ENCODE measurements at places on chromosomes 16 and 17.

DNA sequence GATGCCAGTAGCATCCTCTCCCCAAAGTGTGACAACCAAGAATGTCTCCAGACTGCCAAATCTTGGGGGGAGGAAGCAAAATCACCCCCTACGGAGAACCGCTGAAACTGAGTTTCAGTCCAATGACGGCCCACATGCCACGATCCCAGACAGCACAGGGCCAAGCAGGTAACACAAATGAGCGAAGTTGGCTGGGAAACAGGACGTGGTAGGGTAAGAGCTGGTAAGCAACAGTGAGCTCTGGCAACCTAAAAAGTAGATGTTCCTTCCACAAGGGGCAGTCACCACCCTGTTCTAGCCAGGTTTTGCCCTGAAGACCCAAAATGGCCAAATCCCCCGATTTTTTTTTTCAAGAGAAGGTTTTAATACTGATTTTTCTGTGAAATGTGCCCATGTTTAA lies 25.4 kb downstream of the ZFHX3 start:
- no peak for DNase-seq

DNA sequence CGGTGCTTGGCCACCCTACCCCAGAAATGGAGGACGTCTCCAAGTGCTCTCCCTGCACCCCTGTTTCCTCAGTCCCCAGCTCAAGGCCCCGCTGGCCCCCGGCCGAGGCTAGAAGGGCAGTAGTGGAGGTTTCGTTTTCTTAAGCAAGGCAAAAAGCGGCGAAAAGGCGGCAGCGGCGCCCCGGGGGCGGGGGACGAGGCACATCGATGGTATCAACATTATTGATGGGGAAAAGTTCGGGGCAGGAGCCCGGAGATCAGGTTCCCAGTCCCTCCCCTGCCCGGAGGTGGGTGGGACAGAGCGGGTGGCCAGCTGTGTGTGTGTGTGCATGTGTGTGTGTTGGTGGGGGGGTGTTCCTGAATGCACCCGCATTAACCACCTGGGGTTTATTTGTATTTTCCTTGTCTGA lies 4.1 kb upstream of the SALL1 start:
- DNase-seq, result no peak

DNA sequence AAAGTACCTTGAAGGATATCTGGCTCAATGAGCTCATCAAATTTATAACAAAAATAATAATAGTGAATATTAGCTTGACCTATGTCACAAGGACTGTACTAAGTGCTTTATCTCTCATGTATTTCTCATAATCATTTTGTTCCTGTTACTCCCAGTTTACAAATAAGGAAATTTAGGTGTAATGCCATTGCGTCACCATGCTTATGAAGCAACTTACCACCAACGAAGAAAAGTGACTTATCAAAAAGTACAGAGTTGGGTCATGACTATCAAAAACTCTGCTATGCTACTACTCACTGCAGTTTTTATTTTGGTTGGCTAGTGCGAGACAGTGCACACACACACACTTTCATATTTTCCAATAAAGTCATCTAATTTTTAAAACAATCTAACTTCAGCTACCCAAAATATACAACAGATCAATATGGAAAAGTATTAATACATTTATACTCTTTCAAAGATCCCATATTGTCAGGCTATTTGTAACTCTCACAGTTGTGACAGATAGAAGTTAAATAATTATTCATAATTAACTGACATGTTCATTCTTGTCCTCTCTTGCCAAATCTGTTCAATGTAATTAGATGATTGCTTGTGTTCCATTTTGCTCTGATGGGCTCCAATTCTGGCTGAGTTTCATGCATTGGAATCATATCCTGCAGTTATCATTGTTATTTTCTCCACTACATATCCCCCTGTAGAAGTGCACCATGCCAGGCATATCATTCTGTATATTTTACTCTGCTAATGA lies 119.4 kb downstream of the KCNJ2 start:
- peak; percentile 18 for DNase-seq

DNA sequence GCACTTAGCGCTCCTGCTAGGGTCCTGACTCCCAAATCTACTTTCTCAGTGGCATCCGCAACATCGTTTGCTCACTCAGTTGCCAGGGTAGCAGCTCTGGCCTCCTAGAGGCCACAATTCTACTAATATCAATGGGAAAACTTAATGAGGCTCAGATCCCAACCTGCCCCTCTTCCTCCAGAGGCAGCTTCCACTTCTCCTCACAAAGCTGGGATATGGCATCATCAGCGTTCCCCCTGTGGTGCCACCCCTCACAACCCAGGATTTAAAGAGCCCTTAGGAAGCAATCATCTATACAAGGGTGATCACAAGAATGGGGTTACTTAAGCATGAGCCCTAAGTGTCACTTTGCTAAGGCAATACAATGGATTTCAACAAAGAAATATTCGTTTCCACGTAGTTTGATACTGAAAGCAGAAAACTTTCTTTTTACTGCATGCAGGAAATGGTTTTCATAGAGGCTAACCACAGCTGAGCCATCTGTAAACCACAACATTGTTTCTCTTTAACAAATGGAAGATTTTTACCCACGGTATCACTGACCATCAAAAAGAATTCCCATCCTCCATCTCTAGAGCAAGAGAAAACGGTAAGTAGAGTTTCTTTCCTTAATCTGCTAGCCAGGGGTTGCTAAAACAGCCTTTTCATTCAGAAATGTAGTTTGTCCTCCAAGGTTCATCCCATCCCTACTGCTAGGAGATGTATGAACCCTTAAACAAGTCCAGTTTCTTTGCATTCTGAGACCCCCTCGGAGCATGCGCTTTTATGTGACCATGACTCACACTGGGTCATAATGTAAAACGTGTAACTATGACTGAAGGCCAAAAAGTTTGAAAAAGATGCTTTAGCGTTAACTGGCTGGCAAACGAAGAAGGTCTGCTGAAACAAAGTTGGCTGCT lies 68.3 kb upstream of the BCAR1 start:
- DNase-seq, result no peak

GRCh38 chr17:4969047-4969550 lies 1.5 kb upstream of the SPAG7 start:
- no peak for DNase-seq

GRCh38 chr17:1034652-1035210 lies 37.8 kb downstream of the TIMM22 start:
- peak; percentile 87 for DNase-seq

DNA sequence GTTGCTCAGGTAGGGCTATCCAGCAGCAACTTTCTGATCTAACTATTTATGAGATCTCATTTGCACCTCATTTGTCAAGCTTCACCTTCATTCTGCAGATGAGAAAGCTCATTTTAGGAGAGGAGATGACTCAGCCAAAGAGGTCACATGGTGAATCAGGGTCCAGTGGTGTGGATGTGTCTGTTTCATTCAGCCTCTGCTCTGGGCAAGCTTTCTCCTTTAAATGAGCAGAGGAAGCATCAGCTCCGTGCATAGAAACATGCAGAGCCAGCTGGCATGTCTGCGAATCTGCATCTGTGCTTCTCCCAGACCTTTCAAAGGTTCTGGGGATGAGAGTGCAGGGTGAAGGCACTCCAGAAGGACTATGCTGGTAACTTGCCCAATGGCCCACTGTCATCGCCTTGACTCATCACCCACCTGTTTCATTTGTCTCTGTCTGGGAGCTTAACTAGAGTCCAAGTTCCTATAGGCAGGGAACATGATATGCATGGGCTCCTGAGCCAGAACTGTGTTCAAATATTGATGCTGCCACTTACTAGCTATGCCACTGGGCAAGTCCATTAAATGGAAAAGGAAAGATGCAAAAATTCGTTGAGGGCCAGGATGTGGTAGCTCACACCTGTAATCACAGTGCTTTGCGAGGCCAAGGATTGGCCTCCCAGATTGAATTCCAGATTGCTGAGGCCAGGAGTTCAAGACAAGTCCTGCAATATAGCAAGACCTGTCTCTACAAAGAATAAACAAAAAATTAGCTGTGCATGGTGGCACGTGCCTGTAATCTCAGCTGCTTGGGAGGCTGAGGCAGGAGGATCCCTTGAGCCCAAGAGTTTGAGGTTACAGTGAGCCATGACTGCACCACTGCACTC lies 67.1 kb upstream of the NLK start:
- no peak for DNase-seq

GRCh38 chr17:6627019-6627418 lies 13.5 kb downstream of the KIAA0753 start:
- no peak for DNase-seq

GRCh38 chr17:39306509-39307212 lies 80.9 kb upstream of the STAC2 start:
- DNase-seq, result no peak

GRCh38 chr16:10922328-10923145 lies 19.7 kb downstream of the DEXI start:
- no peak for DNase-seq

- DNase-seq, result no peak
These were observed 1.6 kb downstream of the IRX3 start for GRCh38 chr16:54284931-54285413.
